ENCODE measurements at places on chromosomes 7 and 10. TPM values are rescaled to one million over a fixed set of nuclear protein-coding genes. Genes with fewer than 3 reads are reported as not detected.

FAM13C gene
- 8.1 TPM for total RNA-seq

CYP2C9 gene
- total RNA-seq: not detected

RBM28 gene
- 41.5 TPM for total RNA-seq

IGF2BP3 gene
- 1.6 TPM for total RNA-seq

FOXP2 gene
- 17.6 TPM for total RNA-seq

CTTNBP2 gene
- 29.6 TPM for total RNA-seq

CEP55 gene
- 0.55 TPM for total RNA-seq

STK31 gene
- total RNA-seq: 2.2 TPM

FBXO24 gene
- not detected for total RNA-seq

SCART1 gene
- total RNA-seq: 5.4 TPM

FBXL13 gene
- 2.6 TPM for total RNA-seq

EPO gene
- not detected for total RNA-seq

- no peak overlapping the region for H3K27ac ChIP-seq
- H3K4me3 ChIP-seq: no peak overlapping the region
- no peaks in the 10 kb centered on the region for H3K4me1 ChIP-seq
- DNase-seq: no peak
- no peaks in the 10 kb centered on the region for H3K27me3 ChIP-seq
These were observed 557.2 kb upstream of the CELF2 start for GRCh38 chr10:10460451-10460850.

DNA sequence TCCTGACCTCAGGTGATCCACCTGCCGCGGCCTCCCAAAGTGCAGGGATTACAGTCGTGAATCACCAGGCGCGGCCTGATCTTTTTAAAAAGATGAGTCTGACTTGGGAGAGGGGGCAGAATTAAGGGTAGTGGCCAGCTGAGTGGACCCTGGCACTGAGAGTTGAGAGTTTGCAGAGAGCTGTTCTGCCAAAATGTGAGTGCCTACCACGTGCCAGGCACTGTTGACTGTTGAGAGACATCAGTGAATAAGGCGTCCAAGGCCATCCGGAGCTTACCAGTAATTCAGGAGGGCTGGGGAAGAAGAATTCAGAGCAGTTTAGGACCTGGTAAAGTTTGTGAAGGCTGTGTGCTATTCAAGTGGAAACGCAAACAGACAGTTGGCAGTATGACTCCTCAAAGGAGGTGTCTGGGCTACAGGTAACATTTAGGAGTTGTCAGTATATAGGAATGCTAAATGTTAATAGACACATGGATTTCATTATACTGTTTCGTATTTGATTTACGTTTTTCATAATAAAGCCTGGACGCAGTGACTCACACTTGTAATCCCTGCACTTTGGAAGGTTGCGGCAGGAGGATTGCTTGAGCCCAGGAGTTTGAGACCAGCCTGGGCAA, 1.5 kb downstream of the NIPSNAP2 start:
- DNase-seq: no peak
- no peaks in the 10 kb centered on the region for H3K27me3 ChIP-seq
- H3K4me1 ChIP-seq: no peaks in the 10 kb centered on the region
- no peaks in the 10 kb centered on the region for H3K36me3 ChIP-seq

DNA sequence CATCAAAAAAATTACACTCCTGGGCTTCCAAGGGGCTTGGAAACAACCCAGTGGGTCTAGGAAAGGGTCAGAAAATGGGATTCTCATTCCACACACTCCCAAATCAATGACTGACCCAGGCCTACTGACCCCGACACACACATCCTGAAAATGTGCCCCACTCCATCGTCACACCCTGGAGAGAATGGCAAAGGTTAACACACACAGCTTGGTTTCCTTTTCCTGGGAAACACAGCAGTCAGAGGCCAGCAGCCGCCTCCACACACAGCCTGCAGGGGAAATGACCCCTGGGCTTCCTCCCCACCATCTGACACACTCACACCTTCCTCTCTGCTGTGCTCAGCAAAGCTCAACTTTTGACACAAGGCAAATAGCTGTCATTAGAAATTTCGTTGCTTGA, 42.9 kb downstream of the SH3PXD2A start:
- H3K4me3 ChIP-seq: no peak overlapping the region
- peak; percentile 39 for DNase-seq
- no peaks in the 10 kb centered on the region for H3K27me3 ChIP-seq
- no peaks in the 10 kb centered on the region for H3K36me3 ChIP-seq
- H3K4me1 ChIP-seq: peaks cover 6% of the 10 kb centered on the region

GRCh38 chr7:50068026-50068425, 25.0 kb downstream of the ZPBP start:
- no peak overlapping the region for H3K27ac ChIP-seq
- DNase-seq: no peak
- no peaks in the 10 kb centered on the region for H3K36me3 ChIP-seq
- no peaks in the 10 kb centered on the region for H3K27me3 ChIP-seq

DNA sequence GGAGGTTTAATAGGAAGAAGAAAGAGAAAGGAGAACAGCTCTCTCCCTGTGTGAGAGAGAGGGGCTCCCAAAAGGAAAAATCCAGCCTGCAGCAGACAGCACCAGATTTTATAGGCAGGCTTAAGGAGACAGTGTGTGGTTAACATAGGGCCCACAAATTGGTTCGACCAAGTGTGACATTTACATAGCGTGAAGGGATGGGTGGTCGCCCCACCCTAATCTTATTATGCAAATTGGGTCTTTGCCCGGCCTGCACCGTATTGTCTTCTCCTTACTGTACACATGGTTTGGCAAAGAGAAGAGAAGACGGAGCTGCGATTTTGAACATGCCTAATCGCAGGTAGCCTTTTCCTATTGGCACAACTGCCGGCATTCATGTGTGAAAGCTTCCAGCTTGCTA, 756.3 kb downstream of the NXPH1 start:
- DNase-seq: no peak
- no peaks in the 10 kb centered on the region for H3K4me1 ChIP-seq
- no peaks in the 10 kb centered on the region for H3K27me3 ChIP-seq
- no peak overlapping the region for H3K4me3 ChIP-seq

GRCh38 chr7:97819161-97819560, 53.0 kb downstream of the ASNS start:
- no peaks in the 10 kb centered on the region for H3K36me3 ChIP-seq
- H3K4me3 ChIP-seq: no peak overlapping the region
- DNase-seq: no peak
- H3K27ac ChIP-seq: no peak overlapping the region

GRCh38 chr10:78457804-78458482, 424.3 kb downstream of the RPS24 start:
- no peaks in the 10 kb centered on the region for H3K4me1 ChIP-seq
- DNase-seq: no peak
- H3K27me3 ChIP-seq: no peaks in the 10 kb centered on the region
- no peaks in the 10 kb centered on the region for H3K36me3 ChIP-seq
- no peak overlapping the region for H3K27ac ChIP-seq

GRCh38 chr7:38753347-38753746, 122.2 kb upstream of the AMPH start:
- no peaks in the 10 kb centered on the region for H3K27me3 ChIP-seq
- no peak overlapping the region for H3K27ac ChIP-seq
- H3K4me1 ChIP-seq: no peaks in the 10 kb centered on the region
- no peaks in the 10 kb centered on the region for H3K36me3 ChIP-seq
- H3K4me3 ChIP-seq: no peak overlapping the region

GRCh38 chr7:2473496-2474180, 2.6 kb downstream of the GRIFIN start:
- no peak overlapping the region for H3K27ac ChIP-seq
- H3K4me1 ChIP-seq: no peaks in the 10 kb centered on the region
- no peaks in the 10 kb centered on the region for H3K27me3 ChIP-seq
- no peaks in the 10 kb centered on the region for H3K36me3 ChIP-seq
- no peak for DNase-seq
- no peak overlapping the region for H3K4me3 ChIP-seq

DNA sequence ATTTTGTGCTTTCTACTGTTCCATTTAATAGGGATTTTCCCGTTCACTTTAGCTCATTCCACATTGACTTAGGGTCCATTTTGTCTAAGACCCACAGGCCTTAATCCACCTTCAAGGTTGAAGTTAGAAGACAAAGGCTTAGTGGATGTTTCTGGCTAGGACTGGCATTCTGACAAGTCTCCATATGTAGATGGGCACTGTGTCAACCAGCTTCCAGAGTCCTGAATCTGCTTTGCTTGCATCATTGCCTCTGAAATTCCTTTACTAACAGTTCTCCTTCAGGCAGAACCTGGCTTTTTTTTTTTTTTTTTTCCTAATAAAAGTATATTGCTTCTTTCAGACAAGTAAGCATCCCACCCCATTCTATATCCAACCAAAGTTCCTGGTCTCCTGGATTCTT, 69.6 kb upstream of the PDCD4 start:
- peak overlapping the region; percentile 6 for H3K27ac ChIP-seq
- peaks cover 5% of the 10 kb centered on the region for H3K36me3 ChIP-seq
- no peaks in the 10 kb centered on the region for H3K27me3 ChIP-seq
- H3K4me3 ChIP-seq: no peak overlapping the region
- H3K4me1 ChIP-seq: no peaks in the 10 kb centered on the region

DNA sequence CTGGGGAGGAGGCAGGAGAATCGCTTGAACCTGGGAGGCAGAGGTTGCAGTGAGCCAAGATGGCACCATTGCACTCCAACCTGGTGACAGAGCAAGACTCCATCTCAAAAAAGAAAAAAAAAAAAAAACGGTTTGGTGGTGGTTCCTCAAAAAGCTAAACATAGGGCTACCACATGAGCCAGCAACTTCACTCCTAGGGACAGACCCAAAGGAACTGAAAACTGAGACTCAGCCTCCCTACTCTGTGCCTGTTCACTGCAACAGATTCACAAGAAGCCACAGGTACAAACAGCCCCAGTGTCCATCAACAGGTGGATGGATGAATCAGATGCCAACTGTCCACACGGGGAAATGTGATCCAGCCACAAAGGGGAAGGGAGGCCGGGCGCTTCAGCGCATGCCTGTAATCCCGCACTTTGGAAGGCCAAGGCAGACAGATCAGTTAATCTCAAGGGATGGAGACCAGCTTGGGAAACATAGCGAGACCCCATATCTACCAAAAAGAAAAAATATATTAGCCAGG, 79.1 kb upstream of the TNRC18 start:
- no peak overlapping the region for H3K27ac ChIP-seq
- no peaks in the 10 kb centered on the region for H3K4me1 ChIP-seq
- H3K36me3 ChIP-seq: no peaks in the 10 kb centered on the region
- no peak overlapping the region for H3K4me3 ChIP-seq
- H3K27me3 ChIP-seq: no peaks in the 10 kb centered on the region
- no peak for DNase-seq

DNA sequence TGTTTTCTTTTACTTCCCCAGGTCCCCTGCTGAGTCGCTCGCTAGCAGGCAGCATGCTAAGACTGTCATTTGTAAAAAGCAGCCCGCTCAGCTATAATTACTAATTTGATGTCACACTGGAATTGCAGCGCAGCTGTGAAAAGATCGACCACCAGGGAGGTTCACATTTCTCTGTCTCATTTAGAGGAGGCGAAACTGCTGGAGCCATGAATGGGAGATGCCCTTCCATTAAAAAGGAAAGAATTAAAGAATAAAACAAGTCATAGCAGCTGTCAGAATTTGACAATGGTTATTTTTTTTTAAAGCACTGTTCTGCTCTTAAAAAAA, 153.5 kb downstream of the PIP4K2A start:
- no peak overlapping the region for H3K27ac ChIP-seq
- DNase-seq: no peak
- peaks cover 4% of the 10 kb centered on the region for H3K36me3 ChIP-seq

- no peaks in the 10 kb centered on the region for H3K4me1 ChIP-seq
- no peak for DNase-seq
- H3K27ac ChIP-seq: no peak overlapping the region
- no peaks in the 10 kb centered on the region for H3K27me3 ChIP-seq
- H3K4me3 ChIP-seq: no peak overlapping the region
These were observed 271.9 kb downstream of the ADARB2 start for GRCh38 chr10:1465418-1465911.

- H3K27ac ChIP-seq: no peak overlapping the region
- no peaks in the 10 kb centered on the region for H3K4me1 ChIP-seq
- no peak for DNase-seq
- no peaks in the 10 kb centered on the region for H3K36me3 ChIP-seq
- H3K27me3 ChIP-seq: no peaks in the 10 kb centered on the region
- no peak overlapping the region for H3K4me3 ChIP-seq
These were observed 158.5 kb downstream of the CDH23 start for GRCh38 chr10:71555087-71555723.

GRCh38 chr7:29274146-29275017, 79.8 kb downstream of the CHN2 start:
- no peak for DNase-seq
- no peaks in the 10 kb centered on the region for H3K36me3 ChIP-seq
- no peak overlapping the region for H3K4me3 ChIP-seq
- H3K27me3 ChIP-seq: no peaks in the 10 kb centered on the region
- H3K4me1 ChIP-seq: no peaks in the 10 kb centered on the region

- no peaks in the 10 kb centered on the region for H3K4me1 ChIP-seq
- DNase-seq: no peak
These were observed 89.1 kb downstream of the KIAA1549 start for GRCh38 chr7:138892006-138892630.

DNA sequence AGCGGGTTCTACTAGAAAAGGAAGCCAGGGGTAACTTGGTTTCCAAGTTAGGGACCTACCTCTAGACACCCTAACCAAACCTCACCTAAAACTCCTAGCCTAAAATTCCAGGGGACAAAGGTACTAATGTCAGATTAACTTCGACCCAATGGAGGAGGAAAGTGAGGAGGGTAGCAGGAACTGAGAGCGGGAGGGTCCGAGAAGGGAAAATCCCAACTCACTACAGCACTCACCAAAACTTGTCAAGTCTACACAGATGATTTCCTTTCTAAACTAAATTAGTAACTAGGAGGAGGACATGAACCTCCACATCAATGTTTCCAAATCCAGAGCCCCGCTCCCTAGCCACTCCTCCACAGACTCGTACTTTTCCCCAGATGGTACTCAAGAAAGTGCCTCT, 22.6 kb downstream of the CHCHD3 start:
- H3K4me3 ChIP-seq: no peak overlapping the region
- H3K27me3 ChIP-seq: no peaks in the 10 kb centered on the region
- no peak overlapping the region for H3K27ac ChIP-seq
- no peaks in the 10 kb centered on the region for H3K36me3 ChIP-seq
- peaks cover 4% of the 10 kb centered on the region for H3K4me1 ChIP-seq
- DNase-seq: no peak

DNA sequence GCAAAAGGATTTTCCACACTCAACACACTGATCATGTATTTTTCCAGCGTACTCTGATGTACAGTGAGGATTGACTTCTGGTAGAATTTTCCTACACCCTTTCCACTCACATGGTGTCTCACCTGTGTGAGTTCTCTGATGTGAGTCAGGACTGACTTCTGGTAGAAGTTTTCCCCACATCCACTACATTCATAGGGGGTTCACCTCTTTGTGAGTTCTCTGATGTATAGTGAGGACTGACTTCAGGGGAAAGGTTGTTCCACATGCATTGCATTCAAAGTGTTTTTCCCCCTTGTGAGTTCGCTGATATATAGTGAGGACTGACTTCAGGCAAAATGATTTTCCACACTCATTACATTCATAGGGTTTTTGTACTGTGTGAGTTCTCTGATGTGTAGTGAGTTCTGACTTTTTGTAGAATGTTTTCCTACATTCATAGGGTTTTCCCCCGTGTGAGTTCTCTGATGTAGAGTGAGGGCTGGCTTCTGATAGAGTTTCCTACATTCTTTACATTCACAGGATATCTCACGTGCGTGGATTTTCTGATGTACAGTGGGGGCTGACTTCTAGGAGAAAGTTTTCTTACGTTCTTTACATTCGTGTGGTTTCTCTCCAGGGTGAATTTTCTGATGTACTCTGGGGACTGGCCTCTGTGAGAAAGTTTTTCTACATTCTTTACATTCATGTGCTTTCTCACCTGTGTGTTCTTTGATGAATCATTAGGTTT, 146.5 kb downstream of the GLRX3 start:
- H3K4me1 ChIP-seq: no peaks in the 10 kb centered on the region
- H3K36me3 ChIP-seq: no peaks in the 10 kb centered on the region
- H3K4me3 ChIP-seq: peak overlapping the region; percentile 6
- no peaks in the 10 kb centered on the region for H3K27me3 ChIP-seq

GRCh38 chr7:138205614-138206150, 129.4 kb downstream of the AKR1D1 start:
- H3K36me3 ChIP-seq: no peaks in the 10 kb centered on the region
- no peak for DNase-seq
- no peak overlapping the region for H3K27ac ChIP-seq
- H3K4me3 ChIP-seq: no peak overlapping the region

Data from aorta (tissue), 5 donors.